EL (cell line): ENCODE measurements at places on chromosomes 12 and 14.

GRCh38 chr14:101988377-101988776 lies 24.0 kb downstream of the DYNC1H1 start:
- DNase-seq: no peak

- no peak for DNase-seq
These were observed 106.4 kb downstream of the CCDC60 start for GRCh38 chr12:119440803-119441360.

DNA sequence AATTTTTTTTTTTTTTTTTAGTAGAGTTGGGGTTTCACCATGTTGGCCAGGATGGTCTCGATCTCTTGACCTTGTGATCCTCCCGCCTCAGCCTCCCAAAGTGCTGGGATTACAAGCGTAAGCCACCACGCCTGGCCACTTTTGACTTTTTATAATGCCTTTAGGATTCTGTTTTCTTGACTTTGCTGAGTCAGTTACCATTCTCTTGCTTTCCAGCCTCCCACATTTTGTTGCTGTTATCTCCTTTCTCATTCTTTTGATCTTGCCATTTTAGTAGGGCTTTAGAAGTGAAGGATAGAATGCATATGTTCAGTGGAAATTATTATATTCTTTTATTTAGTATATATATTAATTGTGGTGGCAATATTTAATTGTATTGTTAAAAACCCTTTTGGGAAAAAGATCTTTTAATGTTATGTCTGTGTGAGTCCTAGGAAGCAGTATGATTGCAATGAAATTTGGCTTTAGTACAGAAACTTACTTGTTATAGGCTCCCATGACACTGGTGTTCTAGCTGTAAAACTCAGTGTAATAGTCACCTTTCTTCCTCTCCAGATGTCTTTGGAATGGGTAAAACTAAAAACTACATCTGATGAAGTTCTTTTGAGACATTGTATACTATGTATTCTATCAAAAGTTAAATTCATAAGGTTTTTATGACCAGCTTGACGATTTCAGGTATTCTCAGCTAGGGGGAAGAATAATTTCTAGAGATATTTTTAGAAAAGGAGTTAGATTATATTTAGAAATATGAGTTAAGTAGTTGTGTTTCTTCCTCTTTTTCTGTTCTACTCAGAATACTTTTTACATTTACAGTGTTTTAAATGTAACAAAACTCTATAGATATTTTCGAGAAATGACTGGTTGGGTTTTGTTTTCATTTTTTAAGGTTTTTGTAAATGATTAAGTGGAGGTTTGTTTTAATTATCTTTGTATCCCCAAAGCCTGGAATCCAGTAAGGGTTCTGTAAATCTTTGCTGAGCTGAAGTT lies 74.7 kb downstream of the APAF1 start:
- no peak for DNase-seq

DNA sequence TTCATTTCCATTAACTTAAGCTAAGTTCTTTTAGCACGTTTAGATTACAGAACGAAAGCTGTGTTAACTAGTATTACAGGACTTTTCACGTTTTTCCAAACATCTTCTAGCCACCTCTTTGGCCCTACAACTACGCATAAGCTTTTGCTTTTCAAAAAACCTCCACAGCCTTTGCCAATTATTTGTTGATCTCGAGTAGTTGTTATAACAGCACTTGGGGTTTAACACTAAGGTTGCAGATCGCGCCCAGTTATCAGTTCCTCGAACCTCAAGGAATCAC lies 450 bp upstream of the RBM25 start:
- DNase-seq: no peak

- no peak for DNase-seq
These were observed 1838.6 kb upstream of the SEL1L start for GRCh38 chr14:83372271-83372670.

DNA sequence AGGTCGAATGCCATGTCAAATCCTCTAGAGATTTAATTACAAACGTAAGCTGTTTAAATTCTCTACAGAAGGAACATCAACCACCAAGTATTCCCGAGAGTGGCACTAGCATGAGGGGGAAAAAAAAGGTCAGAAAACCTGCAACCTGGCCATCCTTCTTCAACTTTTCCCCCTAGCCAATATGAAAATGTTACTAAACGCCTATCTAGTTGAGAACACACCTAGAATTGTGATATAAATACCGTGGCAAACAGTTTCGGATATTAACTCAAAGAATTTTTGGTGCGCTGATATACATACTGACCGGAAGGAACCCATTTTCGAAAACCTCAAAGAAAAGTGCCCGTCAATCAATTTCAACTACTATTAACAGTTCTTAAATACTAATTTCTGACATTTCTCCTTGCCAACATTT lies 1.8 kb downstream of the HNRNPC start:
- no peak for DNase-seq

GRCh38 chr12:52247622-52248540 lies 14.8 kb downstream of the KRT7 start:
- DNase-seq: no peak

DNA sequence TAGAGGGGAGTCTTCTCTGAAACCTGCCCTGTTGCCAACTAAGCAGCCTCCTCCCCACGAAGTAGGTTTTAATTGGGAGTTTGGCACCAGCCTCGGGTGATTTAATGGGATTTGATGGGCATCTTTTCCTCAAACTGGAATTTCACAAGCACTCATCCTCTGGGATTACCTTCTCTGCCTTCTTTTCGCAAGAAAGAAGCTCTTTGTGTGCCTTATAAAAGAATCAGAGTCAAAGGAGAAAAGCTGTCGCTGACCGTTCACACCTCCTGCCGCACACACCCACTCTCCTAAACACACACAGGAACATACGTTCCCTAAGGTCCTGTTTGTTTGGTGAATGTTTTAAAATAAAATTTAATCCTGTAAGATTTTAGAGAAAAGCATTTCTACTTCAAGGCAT lies 84.0 kb downstream of the PRMT8 start:
- no peak for DNase-seq

DNA sequence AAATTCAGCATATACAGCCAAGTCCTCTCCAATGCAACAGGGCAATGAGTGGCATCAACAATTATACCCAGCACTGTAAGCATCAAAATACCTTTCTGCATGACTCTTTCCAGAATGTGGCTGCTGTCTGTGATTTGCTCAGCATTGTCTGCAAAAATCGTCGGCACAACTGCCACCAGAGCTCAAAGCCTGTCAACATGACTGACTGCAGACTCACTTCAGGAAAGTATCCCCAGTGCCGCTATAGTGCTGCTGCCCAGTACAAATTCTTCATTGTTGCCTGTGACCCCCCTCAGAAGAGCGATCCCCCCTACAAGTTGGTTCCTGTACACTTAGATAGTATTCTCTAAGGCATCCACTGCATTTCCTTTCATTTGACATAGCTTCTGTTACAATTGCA lies 735 bp downstream of the RNASE6 start:
- DNase-seq: no peak

GRCh38 chr12:54840244-54840865 lies 14.0 kb upstream of the MUCL1 start:
- DNase-seq: no peak

- no peak for DNase-seq
These were observed 646.1 kb upstream of the TMEM132C start for GRCh38 chr12:127620735-127621355.

GRCh38 chr12:118188690-118189371 lies 52.9 kb downstream of the PEBP1 start:
- peak; percentile 22 for DNase-seq

DNA sequence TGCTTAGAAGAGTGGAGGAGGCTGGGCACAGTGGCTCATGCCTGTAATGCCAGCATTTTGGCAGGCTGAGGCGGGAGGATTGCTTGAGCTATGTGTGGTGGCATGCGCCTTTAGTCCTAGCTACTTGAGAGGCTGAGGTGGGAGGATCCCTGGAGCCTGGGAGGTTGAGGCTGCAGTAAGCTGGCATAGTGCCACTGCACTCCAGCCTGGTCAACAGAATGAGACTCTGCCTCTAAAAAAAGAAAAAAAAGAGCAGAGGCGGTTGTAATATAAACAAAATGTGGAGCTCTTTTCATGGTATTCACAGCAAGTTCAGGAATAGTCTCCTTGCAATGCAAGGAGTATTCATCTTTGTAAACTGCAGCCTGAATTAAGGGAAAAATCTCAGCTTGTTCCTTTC lies 27.2 kb downstream of the ARID2 start:
- peak; percentile 4 for DNase-seq

DNA sequence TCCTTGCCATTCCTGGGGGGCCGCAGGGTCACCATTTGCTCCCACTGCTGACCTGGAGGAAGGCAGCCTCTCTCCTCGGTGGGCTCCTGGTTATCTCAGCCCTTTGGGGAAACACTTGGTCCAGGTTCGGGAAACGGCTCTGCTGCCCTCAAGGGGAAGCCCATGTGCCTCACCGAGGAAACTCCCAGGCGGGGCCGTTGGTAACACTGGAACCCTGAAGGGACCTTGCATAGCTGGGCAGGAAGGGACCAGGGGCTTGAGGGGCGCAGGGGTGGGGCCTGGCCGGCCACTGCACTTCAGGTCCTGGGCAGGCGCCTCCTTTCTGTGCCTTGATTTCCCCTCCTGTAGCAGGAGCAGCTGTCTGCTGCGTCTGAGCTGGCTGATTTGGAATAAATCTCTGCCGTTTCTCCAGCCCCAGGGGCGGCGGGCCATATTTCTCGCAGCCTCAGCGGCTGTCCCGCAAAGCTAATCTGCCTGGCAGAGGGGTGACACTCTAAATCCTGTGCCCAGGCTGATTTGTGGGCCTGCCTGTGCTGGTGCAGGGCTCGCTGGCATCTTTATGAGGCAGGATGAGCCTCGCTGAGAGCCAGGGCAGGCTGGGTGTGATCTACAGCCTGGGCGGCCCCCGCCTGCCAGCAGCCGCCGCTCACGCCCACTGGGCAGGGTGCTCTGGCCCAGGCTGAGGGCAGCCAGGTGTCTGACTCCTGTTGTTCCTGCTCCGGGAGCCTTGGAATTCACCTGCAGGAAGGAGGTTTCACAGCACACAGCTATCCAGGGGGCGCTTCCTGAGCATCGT lies 49.7 kb downstream of the KIF26A start:
- DNase-seq: no peak

- no peak for DNase-seq
These were observed 159.8 kb downstream of the CPNE8 start for GRCh38 chr12:38745601-38746000.

- DNase-seq: no peak
These were observed 40.2 kb downstream of the RASSF9 start for GRCh38 chr12:85796001-85796400.

GRCh38 chr14:34347683-34348082 lies 114.4 kb downstream of the SPTSSA start:
- no peak for DNase-seq

DNA sequence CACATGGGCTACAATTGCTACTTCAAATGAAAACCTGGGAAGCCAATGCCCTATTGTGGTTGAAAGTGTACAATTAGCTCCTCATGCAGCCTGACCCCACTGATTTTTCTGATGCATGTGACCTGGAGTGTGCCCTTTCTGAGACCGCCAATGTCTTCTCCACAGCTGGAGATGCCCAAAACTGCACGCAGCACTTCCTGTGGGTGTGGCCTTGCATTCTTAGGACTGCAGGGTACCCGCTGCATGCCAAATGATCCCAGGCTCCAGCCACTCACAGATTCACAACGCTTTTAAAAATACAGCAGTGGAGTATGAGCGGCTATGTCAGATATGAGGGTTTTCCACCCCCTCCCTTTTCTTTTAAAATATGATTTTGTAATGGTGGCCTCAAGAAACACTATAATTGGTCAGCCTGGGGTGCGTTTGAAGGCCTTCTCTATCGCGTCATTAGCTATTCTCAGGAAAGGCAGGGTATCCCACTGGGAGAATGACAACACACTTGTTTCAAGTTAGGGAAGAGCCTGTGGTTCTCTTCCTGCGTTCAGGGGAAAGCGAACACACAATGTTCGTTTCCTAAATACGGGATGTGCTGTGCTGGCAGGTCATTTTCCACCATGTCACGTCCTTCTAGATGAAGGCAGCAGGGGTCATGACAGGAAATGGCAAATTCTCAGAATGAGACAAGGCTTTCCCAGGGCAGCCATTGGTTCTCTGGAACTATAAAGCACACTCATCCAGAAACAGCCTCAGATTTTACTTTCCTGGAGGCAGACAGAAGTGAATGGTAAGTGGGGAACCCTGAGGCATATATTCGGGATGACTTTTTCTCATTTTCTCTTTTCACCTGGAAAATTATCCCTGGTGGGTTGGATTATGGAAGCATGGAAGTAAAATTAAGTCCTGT lies at the start of gene APOLD1:
TSS of gene APOLD1 (plus strand) at position 749 of the 904 bp plus-strand sequence. CDS start at position 782, 33 bp downstream.
- peak; percentile 25 for DNase-seq

DNA sequence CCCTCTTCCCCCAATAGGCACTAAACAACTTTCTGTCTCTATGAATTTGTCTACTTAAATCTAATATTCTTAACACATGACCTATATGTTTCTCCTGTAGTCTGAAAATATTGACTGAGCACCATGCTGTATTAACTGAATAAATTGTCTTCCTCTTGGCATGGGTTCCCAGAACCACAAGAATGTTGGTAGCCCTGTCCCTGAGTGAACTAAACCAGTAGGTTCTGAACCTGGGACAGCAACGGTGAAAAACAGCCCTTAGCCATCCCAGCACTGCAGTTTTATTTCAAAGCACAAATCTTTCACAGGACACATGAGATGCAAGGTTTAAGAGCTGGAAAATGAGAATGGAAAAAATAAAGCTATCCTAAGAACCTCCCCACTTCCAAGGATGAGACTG lies 20.4 kb upstream of the HSP90B1 start:
- DNase-seq: peak; percentile 49

- peak; percentile 8 for DNase-seq
These were observed 76.3 kb downstream of the PDE3A start for GRCh38 chr12:20444595-20445170.

DNA sequence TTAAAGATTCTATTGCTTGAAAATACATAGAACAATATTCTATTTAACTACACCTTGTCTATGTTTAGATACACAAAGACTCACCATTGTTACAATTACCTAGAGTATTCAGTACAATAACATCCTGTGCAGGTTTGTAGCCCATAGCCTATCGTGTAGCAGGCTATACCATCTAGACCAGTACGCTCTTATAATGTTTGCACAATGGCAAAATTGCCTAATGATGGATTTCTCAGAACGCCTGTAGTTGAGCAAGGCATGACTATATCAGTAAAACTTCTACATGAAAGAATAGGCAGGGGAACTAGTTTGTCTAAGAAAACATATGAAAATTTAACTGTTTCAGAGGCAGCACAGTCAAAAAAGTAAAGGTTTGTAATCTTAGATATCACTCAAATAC lies 375.9 kb downstream of the DAD1 start:
- no peak for DNase-seq

DNA sequence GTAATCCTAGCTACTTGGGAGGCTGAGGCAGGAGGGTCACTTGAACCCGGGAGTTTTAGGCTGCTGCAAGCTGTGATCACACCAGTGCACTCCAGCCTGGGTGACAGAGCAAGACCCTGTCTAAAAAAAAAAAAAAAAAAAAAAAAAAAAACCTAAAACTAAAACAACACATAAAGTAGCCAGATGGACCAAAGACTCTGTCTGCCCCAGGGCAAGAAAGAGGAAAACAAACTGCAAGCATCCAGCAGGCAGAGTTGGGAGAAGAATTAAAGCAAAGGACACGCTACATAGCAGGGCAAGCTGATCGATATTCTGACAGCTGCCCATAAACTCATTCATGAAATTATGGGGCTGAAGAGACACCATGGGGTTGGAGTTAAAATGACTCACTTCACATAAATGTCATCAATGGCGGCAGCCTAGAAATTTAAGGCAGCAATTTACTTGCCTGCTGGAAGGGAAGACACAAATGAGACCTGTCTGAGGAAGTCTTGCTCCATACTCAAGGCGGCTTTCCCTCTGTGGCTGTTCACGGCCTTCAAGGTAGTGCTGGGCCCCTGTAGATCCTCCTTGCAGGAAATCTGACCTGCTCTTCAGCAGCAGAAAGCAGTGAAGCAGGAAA lies 259.1 kb upstream of the FKBP4 start:
- peak; percentile 45 for DNase-seq
